CD4-positive, alpha-beta T cell treated with Interleukin-15 for 1 hour (primary cell): ENCODE measurements at places on chromosomes 3 and 15.

DNA sequence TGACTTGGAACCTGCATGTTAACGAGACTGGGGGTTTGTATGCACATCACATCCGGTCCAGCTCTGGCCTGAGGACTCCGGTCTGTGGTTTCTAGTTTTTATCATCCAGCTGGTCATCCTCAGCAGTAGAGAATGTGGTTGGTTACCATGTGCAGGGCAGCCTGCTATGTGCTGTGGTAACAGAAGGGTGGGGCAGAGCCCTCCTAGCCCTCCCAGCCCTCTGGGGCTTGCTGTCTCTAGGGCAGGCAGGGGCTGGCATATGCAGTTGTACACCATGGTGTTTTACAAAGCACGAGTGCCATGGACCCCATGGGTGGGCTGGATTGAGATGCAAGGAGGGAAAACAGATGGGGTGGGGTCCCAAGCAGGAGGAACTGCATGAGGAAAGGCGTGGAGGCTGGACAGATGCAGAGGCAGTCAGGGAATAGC lies 70.2 kb downstream of the APBA2 start:
- no peak for DNase-seq

GRCh38 chr3:113157408-113158030 lies 53.8 kb upstream of the BOC start:
- DNase-seq: no peak

DNA sequence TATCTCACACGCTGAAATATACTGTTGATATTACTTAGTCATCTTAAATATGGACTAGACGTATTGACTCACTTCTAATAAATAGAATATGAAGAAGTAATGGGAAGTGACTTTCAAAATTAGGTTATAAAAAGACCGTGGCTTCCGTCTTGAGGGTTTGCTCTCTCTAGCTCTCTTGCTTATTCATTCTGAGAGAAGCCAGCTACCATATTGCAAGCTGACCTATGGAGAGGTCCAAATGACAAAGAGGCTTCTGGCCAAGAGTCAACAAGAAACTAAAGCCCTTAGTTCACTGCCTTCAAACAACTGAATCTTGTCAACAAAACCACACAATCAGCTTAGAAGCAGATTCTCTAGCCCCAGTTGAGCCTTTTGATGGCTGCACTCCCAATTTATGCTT lies 46.1 kb downstream of the SLC9C1 start:
- no peak for DNase-seq

DNA sequence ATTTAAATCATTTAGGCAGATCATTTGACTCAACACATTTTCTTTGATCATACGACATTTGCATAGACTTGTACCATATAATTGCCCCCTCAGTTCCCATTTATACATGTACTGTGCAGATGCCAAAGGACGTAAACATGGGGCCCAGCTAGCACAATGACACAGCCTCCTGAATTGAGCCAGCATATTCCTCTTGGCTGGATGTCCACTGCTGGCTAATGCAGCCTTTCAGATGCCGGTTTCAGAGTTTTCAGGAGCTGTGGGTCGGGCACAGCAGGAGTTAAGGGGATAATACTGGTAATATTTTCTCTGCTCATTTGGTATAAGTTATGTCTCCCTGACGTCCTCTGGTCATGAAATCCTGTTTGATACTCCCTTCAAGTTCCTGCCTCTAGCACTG lies 39.4 kb downstream of the KAT2B start:
- no peak for DNase-seq

DNA sequence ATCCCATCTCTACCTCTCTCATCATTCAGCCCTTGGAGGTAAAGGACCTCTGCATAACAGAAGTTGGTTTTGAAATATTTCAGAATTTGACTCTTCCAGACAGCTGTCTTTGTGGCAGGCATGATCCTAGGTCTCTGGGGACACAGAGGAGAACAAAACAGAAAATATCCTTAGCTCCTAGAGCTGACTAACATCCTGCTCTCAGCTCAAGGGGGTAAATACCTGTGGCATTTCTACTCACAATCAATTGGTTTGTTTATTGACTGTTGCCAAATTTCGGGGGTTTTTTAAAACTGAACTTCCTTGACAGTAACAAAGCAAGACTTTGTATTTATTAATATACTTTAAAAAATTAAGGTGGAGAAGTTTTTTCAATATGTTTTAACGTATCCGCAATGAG lies 78.8 kb downstream of the EOMES start:
- DNase-seq: no peak

DNA sequence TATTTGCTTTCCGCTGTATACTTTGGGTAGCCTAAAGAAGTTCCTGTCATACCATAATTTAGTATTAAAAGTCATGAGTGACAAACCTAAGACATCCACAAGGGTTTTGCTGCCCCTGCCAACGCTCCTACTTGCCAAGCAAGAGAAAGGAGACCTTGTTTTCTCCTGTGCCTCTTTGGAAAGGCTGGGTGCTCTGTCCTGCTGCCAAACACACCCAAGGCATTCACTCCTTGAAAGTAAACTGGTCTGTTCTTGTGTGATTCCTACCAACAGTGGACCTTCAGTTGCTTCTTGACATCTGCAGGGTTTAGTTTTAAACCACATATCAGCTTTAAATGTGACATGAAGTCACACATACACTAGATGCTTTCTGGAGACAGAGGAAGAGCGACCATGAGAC lies 295.4 kb downstream of the SLC9A9 start:
- no peak for DNase-seq

DNA sequence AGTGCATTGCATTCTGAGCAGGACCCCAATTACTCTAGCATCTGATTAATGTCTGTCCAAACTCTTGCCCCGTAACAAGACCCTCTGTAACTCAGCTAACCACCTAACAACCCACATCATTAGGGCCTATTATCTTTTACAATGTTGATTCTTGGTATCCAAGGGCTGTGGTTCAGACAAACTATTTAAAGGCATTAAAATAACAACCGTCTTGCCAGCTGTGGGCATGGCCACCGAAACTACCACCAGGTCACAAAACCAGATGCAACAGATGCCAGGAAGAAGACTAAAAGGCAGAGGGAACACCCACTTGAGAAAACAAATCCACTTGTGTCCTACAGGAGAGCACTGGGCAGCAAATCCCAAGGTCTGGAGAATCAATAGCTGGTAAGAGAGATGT lies 262.9 kb downstream of the ERC2 start:
- no peak for DNase-seq

DNA sequence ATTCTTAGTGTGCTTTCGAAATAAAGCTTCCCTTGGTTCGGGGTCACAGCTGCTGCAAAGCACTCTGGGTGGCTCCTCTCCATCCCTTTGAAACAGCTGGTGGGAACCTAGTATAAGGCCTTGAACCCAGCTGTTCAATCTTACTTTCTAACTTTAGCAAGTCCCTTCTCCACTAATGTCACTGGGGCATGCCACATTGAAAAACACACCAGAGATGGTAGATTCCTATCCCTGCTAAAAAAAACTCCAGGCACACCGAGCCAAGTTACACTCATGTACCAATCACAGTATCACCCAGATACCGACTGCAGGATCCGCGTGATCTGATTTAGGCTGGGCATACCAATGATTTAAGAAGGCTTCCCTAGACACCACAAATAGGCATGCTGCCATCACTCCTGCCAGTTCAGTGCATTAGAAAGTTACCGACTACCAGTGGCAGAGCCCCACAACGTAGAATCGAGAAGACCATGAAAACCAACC lies 65.0 kb downstream of the WWTR1 start:
- DNase-seq: no peak

DNA sequence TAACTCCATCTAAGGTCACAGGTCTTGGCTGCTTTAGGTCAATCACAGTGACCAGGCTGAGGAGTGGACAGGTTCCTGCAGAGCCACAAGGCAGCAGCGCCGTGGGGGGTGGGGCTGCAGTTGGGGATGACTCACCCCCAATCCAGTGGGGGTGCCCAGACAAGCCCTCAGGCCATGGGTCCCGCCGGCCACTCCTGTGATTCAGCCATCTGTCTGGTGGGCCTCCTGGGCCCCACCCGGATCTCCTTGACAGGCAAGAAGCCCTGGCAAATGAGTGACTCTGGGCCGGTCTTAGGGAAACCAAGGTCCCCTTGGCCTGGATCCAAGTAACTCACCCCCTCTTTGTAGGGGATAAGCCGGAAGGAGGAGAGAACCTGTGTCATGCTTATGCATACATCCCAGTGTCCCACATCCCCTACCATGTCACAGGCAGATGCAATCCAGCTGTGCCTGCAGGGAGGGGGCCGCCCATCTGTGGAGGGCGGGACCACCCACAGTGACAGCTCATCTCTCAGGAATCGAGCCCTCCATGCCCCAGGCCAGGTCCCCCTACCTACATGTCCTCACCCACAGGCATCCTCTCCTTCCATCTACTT lies 495 bp upstream of the COL7A1 start:
- peak; percentile 29 for DNase-seq

GRCh38 chr3:181948286-181948685 lies 236.6 kb downstream of the SOX2 start:
- DNase-seq: no peak

DNA sequence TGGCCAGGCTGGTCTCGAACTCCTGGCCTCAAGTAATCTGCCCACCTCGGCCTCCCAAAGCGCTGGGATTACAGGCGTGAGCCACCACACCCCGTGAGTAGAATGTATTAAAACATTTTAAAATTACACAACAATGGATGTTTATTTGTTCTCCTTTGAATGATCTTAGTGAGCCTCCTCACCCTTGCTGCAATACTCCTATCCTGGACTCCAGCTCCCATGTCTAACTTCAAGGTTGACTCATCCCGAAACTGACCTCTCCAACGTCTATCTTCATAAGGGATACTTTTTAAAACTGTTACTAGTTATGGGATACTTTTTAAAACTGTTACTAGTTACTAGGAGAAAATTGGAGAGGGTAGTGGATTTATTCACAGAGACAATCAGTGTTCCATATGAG lies 17.8 kb upstream of the RHCG start:
- no peak for DNase-seq
